ENCODE measurements at places on chromosomes 4 and X.

GRCh38 chr4:19033816-19034733 lies 1012.5 kb upstream of the LCORL start:
- DNase-seq = no peak

DNA sequence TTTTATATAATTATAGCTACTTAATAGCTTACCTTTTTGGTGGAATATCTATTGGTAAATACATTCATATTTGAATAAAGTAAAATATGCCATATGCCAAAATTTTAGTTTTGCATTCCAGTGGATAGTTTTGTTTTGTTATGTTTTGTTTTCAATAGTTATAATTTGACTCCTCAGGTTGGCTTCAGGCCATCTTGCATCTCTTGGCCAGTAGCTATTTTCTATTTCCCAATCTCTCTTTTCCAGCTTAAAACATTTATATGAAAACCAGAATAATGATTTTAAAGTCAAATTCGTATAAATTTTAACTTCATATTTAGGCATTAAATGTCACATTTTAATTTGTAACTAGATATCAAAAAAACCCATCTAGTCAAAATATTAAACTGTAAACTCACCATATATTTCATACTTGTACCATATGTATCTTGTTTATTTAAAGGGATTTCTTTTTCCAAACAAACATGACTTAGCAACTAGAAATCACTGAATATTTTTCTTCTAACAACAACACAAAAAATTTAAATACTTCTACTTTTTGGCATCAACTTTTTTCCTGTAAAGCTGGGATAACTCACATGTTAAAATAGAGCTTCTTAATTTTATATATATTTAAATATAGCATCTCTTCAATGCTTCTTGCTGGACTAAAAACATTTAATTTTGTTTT lies 1209.6 kb downstream of the PCDH7 start:
- no peak for DNase-seq

DNA sequence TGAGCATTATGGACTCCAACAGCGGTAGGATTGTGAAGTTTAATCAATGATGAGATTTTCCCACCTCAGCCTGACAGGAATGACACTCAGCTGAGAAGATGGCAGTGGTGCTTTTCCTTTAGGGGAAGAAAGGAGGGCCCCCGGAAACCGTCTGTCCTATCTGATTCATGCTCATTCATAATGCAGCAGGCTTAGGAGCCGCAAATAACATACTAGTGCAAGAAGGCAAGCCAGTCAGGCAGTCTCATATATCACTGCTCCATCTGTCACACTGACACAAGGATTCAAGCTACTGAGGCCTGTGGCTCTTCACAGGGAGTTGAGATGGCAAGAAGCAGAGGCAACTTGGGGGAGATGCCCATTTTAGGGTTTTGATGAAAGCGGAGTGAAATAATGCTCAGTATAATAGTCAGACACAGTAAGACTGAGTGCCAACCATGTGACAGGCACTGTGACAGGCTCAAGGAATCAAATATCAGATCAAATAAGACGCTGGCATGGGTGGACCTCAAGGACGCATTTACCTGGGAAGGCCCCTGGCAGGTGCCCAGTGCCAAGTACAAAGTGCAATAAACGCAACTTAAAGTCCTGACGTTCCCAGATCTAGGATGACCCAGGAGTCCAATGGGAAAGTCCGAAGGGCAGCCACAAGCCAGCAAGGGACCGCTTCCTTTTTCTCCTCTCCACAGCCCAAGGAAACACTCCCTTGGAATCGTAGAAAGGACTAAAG lies 63.4 kb downstream of the FHDC1 start:
- no peak for DNase-seq

DNA sequence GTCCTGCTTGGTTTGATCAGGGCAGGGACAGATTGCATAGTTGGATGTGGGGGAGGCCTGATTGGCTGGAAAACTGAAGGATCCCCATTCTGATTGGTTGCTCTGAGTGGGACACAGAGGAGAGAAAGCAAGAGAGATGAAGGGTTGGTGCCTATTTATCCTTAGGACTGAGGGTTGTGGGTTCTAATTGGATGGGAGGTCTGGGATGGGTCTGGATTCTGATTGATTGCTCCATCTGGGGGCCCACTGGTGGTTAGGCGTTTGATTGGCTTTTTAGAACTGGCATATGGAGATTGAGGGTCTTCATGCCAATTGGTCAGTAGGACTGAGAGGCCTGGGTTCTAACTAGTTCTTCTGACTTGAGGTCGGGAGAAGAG lies 644 bp upstream of the EBP start:
- DNase-seq = no peak

DNA sequence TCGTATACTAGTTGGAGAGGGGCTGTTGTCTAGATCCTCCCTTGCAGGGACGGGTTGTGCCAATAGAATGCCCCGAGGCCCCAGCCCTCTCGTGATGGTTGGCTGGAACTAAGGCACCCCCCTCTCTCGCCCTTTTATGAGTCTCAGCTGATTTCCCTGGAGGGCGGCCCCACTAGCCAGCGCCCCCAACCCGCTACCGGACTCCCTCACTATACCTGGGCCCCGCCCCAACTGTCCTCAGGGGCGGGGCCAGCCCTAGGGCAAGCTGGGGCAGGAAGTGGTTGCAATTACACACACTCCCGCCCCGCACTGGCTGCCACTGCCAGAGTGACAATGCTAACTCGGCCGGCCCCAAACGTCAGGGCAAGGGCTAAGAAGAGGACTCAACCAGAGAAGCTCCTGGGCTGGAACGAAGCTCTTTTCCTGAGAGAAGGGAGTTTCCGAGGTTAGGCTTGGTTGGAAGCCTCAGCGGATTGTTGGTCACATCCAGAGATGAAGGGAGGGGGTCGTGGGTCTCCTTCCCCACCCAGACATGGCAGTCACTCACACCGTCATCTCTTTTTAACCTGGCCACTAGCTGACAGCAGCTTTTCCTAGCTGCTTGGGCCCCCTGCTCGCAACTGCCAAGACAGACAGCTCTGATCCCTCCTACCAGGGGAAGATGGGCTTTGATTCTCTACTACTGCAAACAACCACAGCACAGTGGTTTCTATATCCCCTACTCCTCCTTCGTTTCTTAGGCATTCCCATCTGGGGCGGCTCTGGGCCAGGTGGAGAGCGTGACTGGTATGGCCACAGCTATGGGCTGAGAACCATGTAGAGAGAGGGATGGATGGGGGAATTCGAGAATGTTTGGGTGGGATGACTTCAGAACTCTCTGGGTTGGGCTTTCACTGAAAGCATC lies 21.0 kb upstream of the BCORL1 start:
- no peak for DNase-seq

DNA sequence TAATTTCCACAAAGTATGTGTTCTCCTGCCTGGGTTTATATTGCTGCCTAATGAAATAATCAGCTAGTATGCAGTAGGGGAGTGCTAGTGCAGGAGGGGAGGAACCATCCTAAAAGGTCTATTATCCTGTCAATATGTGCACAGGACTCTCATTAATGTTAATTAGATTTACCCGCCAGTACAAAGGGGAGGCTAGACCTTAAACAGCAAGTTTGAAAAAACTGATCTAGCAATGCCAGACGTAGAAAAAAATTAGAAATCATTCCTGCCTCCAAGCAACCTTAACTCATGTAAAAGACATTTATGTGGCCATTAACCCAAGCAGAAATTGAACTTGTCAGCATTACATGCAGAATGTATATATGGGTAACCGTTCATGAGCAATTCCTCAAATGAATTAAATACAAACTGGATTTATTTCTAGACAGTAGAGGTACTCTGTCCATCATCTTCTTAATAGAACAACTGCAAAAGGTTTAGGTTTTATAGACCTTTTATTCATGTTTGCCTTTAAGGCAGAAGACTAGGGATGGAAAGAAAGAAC lies 294.3 kb upstream of the TENM3 start:
- no peak for DNase-seq

DNA sequence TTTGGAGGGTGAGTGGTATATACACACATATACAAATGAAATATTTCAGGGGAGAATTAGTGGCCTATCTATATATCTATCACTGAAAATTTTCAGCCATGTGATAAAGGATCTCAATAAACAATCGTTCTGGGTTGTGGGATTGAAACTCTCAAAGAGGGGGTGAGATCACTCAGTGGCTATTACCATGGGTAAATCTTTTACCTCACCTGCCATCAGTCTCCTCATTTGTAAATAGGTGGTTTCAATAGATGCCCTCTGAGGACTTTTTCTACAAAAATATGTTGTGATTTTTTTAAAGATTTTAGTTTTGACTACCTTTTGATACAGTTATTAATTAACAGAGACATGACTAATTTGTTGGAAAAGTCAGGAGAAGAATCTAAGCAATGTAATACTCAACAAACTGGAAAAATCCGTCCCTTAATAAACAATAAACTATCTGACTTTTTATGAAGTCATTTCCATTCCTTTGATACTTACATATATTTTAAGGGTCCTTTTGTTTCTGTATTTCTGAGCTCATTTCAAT lies 192.8 kb downstream of the MAD2L1 start:
- DNase-seq = no peak

GRCh38 chr4:123977641-123978081 lies 581.1 kb downstream of the SPRY1 start:
- no peak for DNase-seq

DNA sequence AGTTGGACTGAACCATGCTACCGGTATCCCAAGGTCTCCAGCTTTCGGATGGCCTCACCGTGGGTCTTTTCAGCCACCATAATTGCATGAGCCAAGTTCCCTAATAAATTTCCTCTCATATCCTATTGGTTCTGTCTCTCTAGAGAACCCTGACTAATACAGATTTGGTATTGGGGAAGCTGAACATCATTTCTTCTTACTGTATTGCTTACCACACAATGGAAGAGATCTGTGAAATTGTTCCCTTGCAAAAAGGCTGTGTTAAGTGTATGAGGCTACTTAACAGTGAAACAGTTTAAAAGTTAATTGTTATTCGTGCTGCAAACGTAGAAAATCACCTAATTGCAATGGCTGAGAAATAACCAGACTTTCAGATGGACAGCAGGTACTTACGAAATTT lies 34.0 kb downstream of the PLAC8 start:
- DNase-seq = no peak

GRCh38 chrX:69076088-69076487 lies 89.2 kb downstream of the PJA1 start:
- no peak for DNase-seq

Data from AG08396 (cell line).